ENCODE measurements at places on chromosomes 7 and 10.

DNA sequence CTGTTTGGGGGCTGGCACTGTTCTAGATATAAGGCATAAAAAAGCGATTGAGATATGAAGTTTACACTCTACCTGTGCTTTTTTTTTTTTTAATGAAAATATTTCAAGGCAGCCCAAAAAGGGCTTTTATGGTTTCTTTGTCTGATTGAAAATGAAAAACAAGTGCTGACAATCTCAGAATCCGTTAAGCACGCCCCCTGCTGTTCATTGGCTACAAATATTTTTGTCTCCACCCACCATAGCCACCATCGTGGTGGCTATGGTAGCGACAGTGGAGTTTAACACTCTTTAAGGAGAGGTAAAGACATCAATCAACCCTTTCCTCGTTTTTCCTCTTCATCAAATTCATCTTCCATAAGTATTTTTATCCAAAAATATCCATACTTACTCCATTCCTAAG, 94.2 kb downstream of the CD36 start:
- DNase-seq: no peak

- peak; percentile 69 for DNase-seq
These were observed at the start of gene ADAM8 for GRCh38 chr10:133276435-133277201. Gene ADAM8, minus strand, starts transcription at chr10:133276868. Its CDS starts 51 bp downstream, at chr10:133276817.

DNA sequence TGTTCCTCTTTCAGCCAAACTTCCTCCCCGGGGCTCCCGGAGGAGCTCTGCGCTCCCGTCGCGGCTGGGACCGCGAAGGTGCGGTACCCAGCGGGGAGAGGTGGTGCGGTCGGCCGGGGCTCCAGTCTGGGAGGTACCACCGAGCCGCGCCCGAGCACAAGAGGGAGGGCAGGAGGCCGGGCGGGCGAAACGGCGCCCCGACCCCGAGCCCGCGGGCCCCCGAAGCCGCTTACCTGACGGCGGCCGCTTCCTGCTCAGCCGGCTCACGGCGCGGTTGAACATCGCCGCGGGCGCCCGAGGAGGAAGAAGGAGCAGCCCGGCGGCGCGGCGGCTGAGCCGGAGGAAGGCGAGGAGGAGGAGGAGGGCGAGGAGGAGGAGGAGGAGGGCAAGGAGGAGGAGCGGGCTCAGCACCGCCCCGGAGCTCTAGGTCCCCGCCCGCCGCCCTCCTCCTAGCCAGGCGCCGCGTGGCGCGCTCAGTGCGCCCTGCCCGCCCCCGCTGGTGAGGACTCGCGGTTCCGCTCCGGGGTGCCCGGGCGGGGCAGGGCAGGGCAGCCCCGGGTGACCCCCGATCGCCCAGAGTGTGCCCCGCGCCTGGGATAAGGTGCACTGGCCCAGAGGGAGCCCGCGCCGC, at the start of gene RGS10:
TSS of gene RGS10 (minus strand) at position 363 of the 631 bp plus-strand sequence. CDS start at position 282, 81 bp downstream.
- peak; percentile 85 for DNase-seq

GRCh38 chr10:23461557-23461956, 22.7 kb downstream of the OTUD1 start:
- no peak for DNase-seq

DNA sequence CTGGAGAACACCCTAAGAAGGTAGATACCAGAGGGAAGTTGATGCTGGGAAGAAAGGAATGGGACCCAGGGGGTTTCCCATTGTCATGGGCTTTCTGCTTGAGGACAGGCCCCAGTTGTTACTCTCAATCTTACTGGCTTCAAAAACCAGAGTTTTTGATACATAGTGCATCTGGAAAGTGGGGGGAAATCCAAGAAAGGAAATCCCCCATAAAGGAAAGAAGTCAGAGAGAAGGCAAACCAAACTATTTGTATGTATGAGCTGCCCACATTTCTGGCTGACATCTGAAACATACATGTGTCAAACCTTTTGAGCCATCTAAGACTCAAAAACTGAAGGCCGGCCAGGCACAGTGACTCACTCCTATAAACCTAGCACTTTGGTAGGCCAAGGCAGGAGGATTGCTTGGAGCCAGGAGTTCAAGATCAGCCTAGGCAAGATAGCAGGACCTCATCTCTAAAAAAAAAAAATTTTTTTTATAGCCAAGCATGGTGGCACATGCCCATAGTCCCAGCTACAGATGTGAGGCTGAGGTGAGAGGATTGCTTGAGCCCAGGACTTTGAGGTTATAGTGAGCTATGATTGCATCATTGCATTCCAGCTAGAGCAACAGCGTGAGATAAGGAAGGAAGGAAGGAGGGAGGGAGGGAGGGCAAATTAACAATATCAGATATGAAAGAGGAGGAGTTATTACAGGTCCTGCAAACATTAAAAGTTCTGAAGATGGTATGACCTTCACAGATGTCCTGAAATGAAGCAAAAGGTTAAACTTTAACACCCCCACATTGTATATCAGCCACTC, 6.7 kb upstream of the COA1 start:
- peak; percentile 22 for DNase-seq

DNA sequence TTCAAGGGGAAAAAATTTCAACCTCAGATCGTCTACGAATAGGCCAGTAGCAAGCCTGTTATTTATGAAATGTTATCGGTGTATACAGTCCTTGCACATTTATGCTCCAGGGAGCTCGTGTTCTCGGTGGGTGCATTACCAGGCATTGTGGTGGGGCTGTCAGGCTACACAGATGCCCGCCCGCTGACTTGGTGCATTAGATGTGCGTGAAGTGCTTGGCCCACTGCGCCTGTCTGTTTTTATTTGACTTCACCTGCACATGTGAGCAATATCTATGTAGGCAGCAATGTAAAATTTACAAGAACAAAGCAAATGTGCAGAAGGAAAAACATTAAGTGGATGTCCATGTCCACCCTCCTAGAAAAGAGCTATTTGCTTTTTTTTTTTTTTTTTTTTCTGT, 2.8 kb downstream of the FOXK1 start:
- DNase-seq: no peak

- DNase-seq: no peak
These were observed 170.0 kb downstream of the IMMP2L start for GRCh38 chr7:111392294-111392693.

DNA sequence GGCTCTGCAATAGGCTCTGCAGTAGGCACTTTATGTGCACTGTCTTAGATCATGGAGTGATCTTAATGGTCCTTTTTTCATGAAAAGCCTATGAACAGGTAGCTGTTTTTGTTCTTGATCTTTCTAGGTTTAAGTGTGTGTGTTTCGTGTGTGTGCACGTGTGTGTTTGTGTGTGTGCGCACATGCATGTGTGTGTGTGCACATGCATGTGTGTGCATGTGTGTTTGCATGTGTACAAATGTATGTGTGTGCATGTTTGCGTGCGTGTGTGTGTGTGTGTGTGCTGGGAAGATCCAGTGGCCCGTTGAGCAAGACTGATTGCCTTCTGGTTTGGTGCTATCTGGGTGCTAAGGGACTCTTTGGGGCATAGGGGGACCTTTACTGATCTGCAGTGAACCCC, 334.8 kb downstream of the GLRX3 start:
- DNase-seq: no peak

DNA sequence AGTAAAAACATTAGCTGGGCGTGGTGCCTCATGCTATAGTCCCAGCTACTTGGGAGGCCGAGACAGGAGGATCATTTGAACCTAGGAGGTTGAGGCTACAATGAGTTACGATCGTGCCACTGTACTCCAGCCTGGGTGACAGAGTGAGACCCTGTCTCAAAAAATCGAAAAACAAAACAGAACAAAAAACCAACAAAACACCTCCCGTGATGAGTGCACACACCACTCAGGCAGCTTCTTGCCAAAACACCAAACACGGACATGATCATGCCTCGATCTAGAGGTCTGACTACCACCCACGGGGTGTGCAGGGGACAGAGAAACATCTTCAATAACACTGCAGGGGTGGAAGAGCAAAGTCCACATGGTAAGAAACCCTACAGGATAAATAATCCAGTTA, 44.4 kb downstream of the AMZ1 start:
- DNase-seq: no peak

DNA sequence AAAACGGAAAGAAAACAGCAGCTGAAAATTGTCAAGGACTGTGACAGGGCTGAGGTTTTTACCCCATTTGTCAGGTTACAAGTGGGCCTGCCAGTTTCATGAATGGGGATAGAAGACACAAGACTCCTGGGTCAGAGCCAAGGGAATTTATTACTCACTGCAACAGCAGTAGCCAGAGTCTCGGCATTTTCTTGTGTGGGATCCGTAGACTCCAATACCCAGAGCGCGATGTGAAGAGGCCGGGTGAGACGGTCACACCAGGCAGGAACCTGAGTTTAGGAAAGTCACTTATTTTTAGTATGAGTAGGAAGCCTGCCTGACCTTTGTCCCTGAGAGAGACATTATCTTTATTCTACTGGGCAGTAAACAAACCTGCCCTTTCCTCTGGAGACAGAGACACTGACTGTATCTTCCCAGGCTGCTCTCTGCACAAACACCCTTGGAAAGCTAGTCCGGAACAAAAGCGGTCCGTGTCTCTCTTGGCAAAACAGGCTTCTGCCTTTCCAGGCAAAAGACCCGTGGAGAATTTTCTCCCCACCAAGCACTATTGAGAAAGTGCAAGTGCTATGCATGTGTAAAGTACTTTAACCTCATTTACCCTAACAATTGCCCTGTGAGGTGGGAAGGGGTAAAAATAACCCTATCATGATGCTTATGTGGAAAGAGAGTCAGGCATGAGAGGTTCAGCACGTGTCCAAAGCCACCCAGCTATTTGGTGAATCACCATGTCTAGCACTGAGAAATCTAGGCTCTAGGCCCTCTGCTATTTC, 58.4 kb downstream of the JCAD start:
- DNase-seq: no peak

DNA sequence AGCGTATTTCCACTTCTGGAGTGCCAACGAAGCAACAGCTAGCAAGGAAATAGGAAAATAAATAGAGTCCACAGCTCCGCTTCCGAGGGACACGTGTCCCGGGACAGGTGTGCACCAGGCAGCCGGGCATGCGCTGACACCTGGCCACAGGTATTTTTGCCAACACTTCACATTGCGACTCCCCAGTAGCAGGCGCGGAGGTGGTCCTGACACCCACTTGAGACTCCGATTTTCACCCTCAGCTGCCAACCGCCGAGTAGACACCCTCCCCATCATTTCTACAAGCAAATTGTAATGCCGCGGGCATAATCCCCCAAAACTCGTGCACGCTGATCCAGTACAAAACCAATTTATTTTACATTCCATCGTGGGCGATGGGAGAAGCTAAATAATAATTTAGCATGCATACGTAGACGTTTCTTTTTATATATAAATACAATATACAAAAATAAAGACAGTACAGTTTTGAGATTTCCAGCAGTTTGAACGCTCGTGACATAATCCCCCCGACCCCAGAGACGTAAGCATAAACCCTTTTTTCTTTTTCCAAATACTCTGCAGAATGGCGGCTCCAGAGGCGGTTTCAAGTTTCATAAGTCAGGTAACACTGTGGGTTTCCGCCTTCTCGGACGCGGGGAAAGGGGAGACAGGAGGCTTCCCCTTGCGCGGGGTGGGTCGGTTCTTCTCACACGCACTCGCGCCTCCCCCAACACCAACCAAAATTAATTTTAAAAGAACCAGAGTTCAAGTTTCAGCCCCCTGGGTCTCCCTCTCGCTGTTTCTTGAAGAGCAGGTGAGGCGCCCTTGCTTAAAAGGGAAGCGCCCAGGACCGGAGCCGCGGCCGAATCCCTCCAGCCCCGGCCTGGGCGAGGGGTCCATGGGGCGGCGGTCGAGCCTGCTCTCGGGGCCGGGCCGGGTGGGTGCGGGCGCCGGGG, 5.7 kb downstream of the MNX1 start:
- DNase-seq: no peak

GRCh38 chr10:52688899-52689298, 83.7 kb downstream of the MBL2 start:
- DNase-seq: no peak

GRCh38 chr10:58797356-58797755, 284.7 kb downstream of the BICC1 start:
- DNase-seq: no peak

GRCh38 chr7:24786941-24787340, 29.7 kb upstream of the GSDME start:
- no peak for DNase-seq

DNA sequence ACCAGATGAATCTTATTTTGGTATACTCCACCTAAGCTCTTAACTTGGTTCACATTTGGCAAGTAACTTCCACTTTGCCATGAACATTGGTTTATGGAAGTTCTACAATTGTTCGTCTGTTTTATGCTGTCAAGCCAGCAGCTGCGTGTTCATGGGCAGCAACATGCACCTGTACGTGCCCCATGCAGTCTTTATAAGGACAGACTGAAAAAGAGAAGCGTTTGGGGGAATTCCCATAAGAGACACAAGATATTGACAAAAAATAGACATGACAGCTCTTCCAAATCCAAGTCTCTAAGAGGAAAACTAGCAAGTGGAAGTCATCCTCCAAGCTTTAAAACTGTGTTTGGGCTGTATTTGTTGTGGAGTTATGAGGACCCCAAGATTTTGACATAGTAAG, 151.6 kb downstream of the SLC16A9 start:
- DNase-seq: no peak
